Effector CD4-positive, alpha-beta T cell (primary cell): ENCODE measurements at places on chromosomes 13 and 19.

DNA sequence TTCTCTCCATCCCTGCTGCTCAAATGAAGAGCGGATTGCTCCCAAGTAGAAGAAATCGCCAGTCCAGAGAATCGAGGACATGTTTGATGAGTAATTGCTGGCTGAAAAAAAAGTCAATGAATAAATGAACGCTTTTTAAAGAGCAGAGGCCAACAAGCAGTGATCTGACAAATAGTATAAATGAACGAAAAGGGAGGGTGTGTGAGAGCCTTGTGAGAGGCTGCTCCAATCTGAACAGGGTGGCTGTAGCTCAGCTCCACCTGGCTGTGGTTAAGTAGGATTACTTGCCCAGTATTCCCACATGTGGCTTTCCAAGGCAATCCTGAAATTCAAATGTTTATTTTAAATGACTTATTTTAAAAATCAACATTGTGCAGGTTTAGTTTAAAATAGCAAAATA is 117.1 kb downstream of the TSHZ3 start:
- DNase-seq, result no peak

DNA sequence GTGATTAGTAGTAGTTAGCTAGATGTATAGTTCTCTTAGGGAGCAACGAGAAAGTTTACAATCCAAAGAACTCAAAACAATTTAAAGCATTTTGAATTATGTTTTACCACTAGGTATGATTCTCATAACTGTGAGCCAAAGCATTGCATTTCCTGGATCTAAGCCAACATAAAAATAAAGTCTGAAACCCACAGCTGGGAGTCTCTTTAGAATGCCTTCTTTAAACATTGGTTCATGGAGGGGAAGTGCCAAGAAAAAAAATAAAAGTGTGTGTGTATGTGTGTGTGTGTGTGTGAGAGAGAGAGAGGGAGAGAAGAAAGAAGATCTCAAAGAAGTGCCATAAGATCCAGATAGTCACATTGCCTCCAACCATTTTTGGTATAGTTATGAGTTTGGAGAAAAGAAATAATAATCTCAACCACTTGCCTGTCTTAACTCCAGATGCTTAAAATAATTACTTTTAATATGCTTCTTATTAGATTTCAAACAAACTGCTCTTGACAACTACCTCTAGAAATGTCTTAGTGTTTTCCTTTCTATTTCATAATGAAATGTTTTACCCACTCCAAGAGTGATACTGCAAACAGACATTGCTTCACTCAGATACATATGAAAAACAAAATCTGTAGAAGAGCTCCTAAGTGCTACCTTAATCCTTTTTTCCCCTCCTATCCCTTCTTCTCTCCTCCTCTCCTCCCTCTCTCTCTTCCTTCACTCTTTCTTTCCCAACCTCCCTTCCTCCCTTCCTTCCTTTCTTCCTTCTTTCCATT is 554.1 kb downstream of the KCTD12 start:
- no peak for DNase-seq

- DNase-seq, result no peak
Measured at GRCh38 chr13:34421347-34421719, 520.7 kb upstream of the NBEA start.

DNA sequence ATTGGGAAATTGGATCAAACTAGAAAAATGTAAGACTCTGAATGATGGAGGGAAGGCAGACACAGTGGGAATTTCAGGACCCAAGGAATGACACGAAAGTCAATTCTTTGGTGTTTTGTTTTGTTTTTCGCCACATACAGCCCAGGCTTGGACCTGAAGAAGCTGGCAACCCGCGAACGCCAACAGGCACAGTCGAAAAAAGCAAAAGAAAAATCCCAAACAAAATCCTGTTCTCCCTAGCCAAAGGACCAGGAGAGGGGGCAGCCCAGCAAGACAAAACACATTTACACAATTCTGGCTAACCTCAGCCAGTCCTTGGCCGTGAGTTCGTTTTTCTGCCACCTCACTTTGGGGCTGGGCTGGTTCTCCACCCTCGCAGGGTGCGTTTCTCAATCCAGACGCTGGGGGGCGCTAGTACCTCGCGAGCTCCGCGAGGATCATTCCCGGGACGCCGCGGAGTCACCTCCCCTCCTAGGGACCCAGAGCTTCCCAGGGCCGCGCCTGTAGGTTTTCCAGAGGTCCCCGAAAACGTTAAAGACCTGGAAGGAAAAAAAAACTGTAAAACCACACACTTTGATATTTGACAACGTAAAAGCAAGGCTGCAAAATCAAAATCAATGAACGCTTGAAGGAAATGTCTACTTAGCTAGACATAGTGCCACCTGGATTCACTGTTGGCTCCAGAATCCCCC is 34.9 kb upstream of the TPM4 start:
- DNase-seq, result peak; percentile 67

DNA sequence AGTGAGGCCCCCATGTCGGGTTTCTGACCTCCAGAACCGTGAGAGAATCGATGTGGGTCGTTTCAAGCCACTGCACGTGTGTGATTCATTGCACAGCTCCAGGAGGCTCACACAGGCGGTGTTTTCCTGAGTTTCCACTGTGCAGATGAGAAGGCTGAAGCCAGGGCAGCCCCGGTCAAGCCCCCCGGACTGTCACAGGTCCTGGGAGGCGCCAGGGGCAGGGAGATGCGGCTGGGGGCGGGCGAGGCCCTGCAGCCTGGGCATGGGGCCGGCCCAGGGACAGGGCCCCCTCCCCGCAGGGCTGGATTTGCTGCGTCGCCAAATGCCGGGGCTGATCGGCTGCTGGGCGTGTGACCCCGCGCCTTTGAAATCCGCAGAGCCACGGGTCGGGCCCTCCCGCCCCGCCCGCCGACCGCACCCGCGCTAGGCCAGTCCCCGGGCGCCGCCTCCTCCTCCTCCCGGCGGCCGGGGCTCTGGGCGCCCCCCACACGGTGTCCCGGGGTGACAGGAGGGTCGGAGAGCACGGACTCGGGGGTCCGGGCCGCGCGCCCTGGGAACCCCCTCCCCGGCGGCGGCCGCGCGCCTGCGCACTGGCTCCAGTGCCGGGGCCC is 9.9 kb upstream of the MKNK2 start:
- DNase-seq, result no peak
